NCI-H1092 treated with DMSO at 0.1 percent for 48 hours (cell line): ENCODE measurements at places on chromosomes 1 and 21.

DNA sequence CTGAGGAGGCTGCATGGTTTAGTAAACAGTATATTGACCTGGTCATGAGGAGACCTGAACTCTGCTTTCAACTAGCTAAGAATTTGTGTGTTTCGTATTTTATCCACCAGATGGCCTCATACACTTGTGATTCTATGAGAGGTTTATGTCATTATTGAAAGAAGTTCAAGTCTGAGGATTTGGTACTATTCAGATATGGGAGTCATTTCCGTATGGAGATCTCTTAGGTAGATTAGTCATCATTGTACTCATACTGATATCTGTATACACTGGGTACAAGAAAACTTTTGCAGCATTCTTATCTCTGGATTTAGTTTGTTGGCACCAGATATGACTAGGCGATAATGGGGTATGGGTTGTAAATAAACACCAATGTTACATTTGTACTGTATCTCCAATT is 26.6 kb downstream of the ATF6 start:
- DNase-seq: peak; percentile 69

- DNase-seq: no peak
These were observed 37.7 kb downstream of the SLC30A1 start for GRCh38 chr1:211541278-211541677.

DNA sequence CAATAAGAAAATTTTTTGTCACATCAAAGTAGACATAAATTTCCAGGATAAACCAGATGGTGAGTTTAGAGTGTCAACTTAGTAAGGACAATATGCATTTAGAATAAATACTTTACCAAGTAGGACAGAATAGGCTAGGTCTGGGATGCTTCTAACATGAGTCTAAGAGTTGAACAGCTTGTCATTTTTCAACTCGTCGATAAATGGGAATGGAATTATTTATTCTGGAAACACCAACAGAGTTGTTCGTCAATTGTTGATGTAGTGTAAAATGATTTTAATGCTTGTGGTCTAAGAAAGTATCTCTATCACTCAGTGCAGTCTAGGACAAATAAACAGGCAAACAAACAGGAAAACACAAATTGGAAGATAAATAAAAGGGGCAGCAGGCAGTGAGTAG is 358.4 kb upstream of the ST6GALNAC5 start:
- DNase-seq: no peak

GRCh38 chr1:85660541-85660940 is 47.7 kb downstream of the ZNHIT6 start:
- DNase-seq: no peak

DNA sequence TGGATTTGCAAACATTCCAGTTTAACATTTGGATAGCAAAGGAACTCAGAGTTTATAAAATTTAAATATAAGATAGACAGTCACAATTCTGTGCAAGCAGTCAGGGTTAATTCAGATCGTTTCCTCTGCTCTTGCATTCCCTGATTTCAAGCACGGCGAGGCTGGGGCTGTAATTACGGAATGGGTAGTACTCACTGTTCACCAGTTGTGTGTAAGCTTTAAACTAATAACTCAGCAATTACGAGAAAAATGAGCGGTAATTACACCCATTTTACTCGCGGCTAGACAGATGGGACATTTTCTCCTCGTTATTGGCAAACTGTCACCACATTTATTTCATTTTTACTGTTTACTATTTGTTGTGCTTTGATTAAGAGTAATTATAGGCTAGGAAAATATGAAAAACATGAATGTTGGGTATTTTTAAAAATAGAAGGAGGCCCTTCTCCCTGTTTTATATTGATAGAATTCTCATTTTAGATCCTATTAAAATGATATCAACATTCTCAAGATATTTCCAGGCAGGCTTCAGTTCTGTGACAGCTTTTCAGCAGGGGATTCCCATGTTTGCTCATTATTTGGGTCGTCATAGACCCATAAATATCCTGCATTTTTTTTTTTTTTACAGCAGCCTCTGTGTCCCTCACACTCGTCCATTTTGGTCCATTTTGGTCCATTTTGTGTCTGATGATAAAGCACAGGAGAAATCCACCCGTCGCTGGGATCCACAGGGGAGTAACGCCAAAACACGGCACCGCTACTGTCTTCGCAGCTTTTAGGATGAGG is 208.3 kb downstream of the DSCAM start:
- DNase-seq: peak; percentile 85

GRCh38 chr1:39969531-39970270 is 14.8 kb downstream of the MFSD2A start:
- no peak for DNase-seq

GRCh38 chr1:206568779-206569352 is 43.4 kb downstream of the EIF2D start:
- DNase-seq: no peak

DNA sequence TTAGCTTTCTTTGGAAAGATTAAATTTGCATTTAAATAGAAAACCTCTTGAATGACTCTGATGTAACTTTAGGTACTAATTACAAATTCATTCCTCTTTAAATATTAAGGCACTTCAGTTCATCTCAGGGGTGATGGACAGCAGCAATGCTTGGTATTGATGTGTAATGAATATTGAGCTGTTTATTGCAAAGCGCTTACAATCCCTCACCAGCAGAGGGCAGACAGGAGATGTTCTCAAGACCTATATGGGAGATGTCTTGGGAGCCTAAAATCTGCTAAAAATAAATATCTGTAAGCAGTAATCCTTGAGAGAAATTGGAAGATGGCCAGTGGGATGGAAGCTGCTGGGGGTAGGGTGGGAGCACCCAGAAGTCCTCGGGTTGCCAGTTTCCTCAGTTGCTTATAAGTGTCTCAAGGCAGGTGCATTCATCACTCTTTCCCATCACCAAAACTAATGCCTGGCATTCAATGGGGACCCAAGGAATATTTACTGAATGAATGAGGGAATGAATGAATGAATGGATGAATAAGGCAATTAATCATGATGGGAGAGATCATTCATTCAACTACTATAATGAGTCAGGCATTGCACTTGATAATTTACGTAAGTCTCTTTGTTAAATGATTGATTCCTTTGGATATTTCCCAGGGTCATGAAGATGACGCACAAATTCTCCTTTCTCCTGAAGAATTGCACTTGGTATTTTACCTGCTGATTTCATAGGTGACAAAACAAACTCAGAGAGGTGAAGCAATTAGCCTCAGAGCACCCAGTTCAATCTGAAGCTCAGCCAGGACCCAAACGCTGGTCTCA is 2.3 kb downstream of the KLHDC8A start:
- peak; percentile 76 for DNase-seq

- DNase-seq: no peak
These were observed 255.5 kb downstream of the GPR52 start for GRCh38 chr1:174703309-174703708.

GRCh38 chr1:156308078-156308477 is 9.0 kb upstream of the VHLL start:
- DNase-seq: no peak
